ENCODE measurements at places on chromosomes 7 and 10. TPM values are rescaled to one million over a fixed set of nuclear protein-coding genes. Genes with fewer than 3 reads are reported as not detected.

GRCh38 chr7:1117321-1117928 lies 29.5 kb downstream of the GPER1 start:
- no peak for DNase-seq

TMEM176A gene
- 250 TPM for total RNA-seq

PARP12 gene
- total RNA-seq, result 121 TPM

THSD7A gene
- 0.53 TPM for total RNA-seq

DNA sequence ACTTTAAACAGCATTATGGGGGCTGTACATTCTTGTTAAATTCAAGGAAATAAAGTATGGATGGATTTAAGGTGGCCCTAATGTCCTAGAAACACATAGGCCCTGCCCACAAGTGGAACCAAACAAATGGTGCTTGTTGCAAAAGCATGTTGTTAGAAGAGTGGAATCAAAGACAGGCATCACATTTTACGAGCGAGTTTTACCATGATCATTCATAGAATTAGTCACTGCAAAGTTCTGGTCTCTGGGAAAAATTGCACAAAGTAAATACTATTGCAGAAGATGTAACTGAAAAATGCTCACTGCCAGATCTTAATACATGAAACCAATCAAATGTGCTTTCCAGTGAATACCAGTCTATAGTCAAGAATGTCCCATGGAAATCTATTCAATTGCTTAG lies 677.1 kb downstream of the PARD3 start:
- no peak for DNase-seq

GRCh38 chr7:81926-82756 lies 110.2 kb upstream of the FAM20C start:
- DNase-seq, result peak; percentile 68

DENND2A gene
- 44.6 TPM for total RNA-seq

- no peak for DNase-seq
Measured at GRCh38 chr10:25169740-25170139, 5.1 kb upstream of the GPR158 start.

DNA sequence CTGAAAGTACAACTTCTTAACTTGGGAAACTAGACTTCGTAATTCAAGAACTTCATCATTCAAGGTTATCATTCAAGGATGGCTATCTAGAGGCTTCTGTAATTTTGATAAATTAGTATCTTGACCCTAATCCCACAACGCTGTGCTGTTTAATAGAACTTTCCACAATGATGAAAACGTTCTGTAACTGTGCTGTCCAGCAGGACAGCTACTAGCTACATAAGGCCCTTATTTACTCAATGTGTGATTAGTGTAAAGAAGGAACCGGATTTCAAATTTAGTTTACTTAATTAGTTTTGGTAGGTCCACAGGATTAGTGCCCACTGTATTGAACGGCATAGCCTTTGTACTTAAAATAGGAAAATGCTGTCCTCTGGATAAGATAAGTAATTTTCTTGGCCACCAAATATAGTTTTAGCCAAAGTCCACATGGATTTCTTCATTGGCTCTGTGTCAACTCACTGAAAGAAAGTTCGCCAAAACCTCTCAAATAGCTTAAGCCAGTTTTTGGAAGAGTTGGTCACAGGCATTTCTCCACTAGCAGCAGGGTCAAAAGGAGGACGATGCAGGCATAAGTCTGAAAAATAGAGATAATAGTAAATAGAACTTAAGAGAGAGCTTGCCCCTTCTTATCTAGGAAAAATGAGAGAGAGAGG lies 17.3 kb downstream of the DGKI start:
- no peak for DNase-seq

- no peak for DNase-seq
Measured at GRCh38 chr7:24769851-24770250, 12.6 kb upstream of the GSDME start.

- no peak for DNase-seq
Measured at GRCh38 chr10:20274571-20274970, 458.3 kb downstream of the PLXDC2 start.

- no peak for DNase-seq
Measured at GRCh38 chr7:109094-109493, 83.3 kb upstream of the FAM20C start.

DNA sequence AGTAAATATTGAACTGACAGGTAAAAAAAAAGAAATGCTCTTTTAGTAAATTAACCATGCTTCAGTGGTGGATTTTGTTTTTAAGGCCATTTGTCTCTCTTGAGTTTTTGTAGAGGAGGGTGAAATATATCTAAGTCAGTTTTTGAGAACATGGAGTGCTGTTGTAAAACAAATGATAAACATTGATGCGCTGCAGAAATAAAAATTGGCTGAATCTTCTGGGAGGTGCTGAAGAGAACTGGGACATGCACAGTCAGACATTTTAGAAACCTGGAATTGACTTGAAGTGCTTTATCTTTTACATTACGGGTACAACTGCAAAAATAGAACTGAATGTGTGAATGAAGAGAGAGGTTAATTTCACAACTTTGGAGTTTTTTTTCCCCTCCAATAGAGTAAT lies 203.0 kb upstream of the HDAC9 start:
- no peak for DNase-seq

DNA sequence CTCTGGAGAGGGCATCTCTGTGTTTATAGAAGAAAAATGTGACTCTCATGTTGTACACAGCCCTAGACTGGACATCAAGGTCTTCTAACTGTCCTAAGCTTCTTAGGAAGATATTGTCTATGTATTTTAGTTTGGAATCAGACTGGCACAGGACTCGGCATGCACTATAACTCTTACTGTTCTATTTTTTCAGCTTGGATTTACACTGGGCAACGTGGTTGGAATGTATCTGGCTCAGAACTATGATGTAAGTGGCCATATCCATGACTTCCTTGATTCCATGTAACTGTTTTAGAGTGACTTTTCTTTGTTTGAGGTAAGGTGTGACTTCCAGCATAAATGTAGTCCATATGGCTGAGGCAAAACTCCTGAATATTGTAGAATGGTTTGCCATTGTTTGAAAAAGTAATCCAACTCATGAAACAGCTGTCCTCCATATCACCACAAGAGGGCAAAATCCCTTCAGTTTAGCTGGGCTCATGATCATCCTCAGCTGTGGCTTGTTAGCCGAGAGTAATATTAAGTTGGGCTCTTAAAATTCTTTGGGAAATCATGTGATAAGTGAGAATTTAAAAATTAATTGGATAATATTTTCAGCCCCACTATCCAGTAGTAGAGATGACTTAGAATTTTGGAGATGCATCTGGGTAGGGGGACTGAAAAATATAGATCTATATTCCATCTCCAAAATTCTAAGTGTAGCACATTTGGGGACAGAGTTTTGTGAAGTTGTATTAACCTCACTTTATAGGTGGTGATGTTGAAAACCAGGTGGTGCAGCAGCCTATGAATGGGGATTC lies 10.4 kb downstream of the STMP1 start:
- no peak for DNase-seq

DNA sequence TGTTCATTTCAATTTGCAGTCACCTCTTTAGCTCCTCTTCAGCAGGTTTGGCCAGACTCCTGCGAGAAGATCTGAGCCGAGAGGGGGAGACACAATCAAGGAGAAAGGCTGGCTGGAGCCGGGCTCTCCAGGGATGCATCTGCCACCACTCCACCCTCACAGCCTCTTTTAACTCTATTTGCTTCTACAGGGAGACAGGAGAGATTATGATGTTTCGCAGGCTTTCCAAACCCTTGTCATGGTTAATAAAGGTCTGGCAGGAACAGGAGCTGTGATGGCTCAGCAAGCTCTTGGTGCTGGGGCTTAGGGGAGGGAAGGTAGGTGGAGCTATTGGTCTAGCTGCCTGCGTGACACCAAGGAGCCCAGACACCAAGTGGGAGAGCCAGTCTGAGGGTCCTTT lies 448.1 kb upstream of the PODXL start:
- no peak for DNase-seq

CCT6A gene
- total RNA-seq, result 150 TPM

DNA sequence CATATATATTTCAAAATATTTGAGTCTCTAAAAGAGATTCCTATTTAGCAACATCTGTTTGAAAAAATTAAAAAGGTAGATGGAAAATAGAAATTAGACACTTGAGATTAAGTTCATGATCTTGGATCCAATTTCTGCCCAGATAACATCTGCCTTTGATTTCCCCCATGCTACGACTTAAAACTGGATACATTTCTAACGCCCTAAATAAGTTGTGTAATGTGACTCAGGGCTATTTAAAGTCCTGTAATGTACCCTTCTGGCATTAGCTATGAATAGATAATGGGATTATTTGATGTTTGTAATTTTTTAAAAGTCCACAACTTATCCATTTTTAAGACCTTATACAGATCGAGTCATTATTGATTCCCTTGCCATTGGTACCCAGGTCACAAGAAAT lies 23.4 kb downstream of the CFAP43 start:
- DNase-seq, result no peak

- DNase-seq, result no peak
Measured at GRCh38 chr7:132919771-132920170, 162.1 kb downstream of the CHCHD3 start.

DNA sequence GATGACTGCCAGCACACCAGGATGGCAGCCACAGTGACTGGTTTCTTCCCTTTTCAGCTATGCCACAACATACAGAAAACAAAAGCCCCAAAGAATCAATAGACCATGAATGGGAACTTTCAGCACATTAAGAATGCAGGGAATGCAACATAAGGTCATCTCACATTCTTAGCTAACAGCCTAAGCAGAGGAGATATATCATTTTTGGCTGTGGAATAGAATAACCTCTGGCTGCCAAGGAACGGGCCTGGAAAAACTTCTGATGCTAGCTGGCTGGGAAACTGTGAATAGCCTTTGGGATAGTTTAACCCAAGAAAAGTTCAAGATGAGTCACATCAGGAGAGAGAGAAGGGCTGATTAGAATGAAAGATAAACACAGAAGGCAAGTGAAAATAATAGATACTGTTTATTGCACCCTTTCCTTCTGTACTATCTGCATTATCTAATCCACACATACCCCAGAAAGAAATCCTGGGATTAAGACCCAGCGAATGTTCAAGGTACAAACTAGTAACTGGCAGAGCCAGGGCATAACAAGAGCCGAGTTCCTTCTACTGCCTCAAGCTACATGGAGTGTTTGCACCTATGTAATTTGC lies 169.2 kb downstream of the SEMA3A start:
- DNase-seq, result no peak

CAMK1D gene
- total RNA-seq, result 8.4 TPM

- no peak for DNase-seq
Measured at GRCh38 chr7:81618396-81619014, 151.3 kb downstream of the HGF start.

NKX2-3 gene
- total RNA-seq, result 19.0 TPM

DNA sequence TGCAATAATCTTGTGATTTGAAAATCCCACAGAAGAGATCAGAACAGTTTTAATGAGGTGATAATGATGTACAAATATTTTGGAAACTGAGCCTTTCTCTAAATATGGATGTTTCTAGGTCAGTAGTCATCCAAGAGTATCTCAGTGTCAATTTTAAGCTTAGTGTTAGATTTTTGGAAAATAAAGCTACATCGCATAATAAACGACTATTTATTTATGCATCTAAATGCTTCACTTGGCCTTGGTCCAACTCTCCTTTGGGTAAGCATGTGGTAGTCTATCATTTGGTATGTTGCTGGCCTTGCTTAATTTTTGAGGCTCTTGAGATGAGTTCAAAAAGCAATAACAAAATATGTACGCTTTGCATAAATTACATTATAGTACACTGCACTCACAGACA lies 5.4 kb upstream of the PPP1R9A start:
- DNase-seq, result no peak

DNA sequence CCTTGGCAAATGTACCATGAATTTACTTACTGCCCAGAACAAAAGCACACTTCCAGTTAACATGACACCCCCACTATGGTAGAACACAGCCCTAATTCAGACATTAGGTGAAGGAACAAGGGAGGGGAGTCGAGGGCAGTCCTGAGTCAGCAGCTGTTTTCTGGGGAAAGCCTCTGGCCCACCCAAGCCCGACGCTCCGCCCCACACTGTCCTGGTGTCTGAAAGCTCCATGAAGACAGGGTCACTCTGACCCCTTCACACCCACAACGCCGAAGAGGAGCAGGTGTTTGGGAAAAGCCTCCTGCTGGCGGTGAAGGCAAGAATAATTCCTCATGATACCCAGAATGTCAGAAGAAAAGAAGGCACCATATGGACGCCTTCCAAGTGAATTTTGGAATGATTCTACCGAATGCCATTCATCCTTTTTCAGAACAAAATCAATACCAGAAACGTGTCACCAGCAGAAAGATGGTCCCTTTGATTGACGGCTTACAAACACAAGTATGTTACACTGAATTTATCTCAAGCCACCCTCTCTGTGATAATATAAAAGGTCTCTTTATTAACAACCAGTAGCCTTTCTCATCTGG lies 172.1 kb downstream of the DIP2C start:
- peak; percentile 14 for DNase-seq

MMP21 gene
- not detected for total RNA-seq

DNA sequence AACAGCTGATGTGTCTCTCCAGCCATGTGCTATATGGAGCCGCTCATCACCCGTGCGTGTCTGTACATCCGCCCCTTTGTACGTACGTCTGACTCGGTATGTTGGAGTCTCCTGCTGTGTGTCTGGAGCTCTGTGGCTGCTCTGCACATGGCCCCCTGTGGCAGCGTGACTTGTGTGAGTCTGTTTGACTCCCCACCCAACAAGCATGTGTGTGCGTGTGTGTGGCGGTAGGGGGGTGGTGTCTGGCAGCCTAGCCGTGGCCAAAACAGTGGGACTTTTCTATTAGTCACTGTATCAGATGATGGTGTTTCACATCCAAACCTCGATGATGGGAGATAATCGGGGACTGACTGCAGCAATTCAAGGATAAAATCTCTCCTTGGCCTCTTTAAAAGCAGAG lies 94.1 kb downstream of the COL13A1 start:
- no peak for DNase-seq

GRCh38 chr10:95547791-95548435 lies 13.3 kb downstream of the SORBS1 start:
- DNase-seq, result no peak

DNA sequence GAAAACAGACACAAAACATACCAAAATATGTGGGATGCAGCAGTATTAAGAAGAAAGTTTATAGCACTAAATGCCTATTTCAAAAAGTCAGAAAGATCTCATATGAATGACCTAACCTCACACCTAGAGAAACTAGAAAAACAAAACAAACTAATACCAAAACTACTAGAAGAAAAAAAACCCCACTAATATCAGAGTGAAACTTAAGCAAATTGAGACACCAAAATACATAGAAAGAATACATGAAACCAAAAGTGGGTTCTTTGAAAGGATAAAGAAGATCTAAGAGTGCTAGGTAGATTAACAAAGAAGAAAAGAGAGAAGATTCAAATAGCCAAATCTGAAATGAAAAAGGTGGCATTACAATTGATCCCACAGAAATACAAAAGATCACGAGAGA lies 494.1 kb downstream of the SH2D4B start:
- DNase-seq, result no peak

CCDC71L gene
- 20.3 TPM for total RNA-seq
